ENCODE measurements at places on chromosomes 2 and 18.

GRCh38 chr2:108927936-108928659 is 60.9 kb downstream of the EDAR start:
- DNase-seq = peak; percentile 2

DNA sequence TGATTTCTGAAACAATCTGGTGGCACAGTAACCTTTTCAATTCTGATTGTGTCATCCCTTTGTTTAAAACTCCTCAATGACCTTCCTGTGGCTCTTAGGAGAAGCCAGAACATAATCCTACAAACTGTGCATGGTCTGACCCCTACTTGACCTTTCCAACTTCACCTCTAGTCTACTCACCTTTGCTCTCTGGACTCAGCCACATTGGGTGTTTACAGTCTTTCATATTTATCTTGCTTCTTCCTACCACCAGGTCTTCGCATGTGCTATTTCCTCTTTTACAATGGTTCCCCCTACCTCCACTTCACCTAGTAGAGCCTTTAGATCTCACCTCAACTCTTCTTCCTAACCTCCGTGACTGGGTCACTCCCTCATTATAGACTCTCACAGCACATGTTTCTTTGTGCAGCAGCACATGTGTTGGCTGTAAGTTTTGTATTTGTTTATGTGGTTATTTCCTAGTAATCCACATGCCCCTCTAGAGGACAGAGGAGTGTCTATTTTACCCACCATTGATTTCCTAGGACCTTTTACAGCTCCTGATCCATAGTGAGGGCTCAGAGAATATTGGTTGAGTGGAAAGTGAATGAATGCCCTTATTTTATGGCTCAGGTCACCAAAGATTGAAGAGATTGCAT is 320.8 kb upstream of the MEIS1 start:
- no peak for DNase-seq

DNA sequence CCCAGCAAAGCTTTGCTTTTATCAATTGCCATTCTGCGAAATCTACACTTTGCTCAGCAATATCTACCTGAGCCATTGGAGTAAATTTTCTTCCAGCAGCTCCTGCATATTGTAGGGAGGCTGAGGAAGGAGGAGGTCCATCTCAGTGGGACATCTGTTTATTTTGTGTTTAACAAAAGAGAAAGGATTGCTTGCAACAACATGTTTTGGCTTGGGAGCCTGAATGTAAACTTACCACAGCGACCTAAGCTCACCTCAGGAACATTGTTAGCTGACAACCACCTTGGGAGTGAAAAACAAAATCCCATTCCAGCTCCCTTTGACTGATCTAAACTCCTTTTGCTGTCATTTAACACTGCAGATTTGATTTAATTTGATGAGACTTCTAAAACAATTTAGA is 356.1 kb downstream of the SS18 start:
- no peak for DNase-seq

DNA sequence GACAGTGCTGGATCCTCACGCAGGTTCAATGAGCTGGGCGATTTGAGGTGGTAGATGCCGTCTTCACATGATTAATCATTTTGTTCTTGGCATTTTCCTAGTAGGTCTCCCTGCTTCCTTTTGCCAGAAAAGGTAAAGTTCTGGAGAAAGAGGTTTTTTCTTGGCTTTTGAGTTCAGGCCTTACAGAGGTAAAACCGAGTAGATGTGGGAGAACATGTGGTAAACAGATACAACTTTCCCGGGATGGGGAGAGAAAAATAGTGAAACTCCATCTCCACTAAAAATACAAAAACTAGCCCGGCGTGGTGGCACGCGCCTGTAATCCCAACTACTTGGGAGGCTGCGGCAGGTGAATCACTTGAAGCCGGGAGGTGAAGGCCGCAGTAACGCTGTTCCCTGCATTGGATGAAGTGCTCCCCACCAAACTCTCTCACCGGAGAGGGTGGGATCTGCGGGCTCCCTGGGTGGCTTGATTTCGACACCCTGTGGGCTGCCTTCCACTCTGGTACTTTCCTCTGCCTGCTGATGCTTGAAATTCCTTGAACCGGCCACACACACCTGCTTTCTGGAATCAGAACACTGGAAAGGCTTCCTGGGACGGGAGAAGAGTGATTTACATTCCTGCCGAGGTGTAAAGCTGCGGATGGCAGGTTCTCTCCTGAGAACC is 88.8 kb downstream of the ACTR3 start:
- no peak for DNase-seq

- no peak for DNase-seq
These were observed 71.5 kb downstream of the KLHL14 start for GRCh38 chr18:32701313-32701712.

DNA sequence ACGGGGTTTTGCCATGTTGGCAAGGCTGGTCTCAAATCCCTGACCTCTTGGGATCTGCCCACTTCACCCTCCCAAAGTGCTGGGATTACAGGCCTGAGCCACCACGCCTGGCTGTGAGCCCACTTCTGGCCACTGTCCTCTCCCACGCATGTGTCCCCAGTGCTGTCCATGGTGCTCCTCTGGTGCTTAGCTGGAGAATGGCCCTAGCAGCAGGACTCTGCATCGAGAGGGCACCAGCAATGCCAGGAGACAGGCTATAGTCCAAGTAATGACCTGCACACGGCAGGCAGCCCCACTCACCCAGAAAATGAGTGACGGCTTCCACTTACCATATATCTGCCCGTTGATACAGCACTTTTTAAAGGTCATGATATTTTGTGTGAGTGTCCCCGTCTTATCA is 66.3 kb upstream of the NARS1 start:
- no peak for DNase-seq

GRCh38 chr2:8461341-8461740 is 220.5 kb upstream of the ID2 start:
- no peak for DNase-seq

DNA sequence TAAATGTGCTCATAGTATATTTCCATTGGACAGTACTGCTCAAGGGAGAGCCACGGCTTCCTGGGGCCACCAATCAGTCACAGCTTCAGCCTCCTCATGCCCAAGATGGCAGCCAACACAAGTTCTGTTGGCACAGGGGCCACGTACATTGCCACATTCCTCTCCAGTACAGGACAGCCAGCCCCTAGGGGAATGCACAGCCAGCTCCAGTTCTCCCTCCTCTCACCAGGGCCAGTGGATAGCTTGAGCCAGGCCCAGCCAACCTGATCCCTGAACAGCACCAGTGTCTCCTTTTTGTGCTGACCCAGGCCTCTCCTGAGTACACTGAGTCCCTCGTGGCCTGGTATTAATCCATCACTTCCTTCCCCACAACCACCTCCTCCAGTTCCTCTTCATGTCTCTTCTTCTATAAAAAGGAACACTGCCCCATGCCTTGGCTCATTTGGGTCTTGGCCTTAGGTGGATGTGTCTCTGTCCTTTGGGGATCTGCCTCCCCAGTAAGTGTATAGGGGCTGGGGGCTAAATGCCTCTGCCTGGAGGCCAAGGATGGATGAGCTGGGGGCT is 168.7 kb downstream of the TNS1 start:
- no peak for DNase-seq

DNA sequence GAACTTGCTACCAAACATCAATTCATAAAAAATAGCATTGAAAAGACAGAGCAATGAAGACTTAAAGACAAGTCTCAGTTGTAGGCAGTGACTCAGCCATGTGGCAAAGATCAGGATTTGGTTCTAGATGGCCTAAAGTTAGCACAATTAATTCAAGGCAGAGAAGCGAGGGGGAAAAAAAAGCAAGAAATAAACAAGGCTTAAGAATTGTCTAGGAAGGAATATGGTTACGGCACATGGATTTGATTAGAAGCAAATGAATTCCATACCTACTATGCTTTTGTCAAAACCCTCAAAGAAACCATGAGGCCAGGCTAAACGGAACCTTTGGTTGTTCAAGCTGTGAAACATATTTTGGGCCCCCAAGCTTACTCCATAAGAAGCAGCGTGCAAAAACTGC is 362.2 kb upstream of the KCNH7 start:
- DNase-seq = no peak

- no peak for DNase-seq
These were observed 1.7 kb downstream of the RTN4 start for GRCh38 chr2:55048508-55049042.

GRCh38 chr2:4144731-4145130 is 441.4 kb downstream of the DCDC2C start:
- no peak for DNase-seq

- no peak for DNase-seq
These were observed 25.1 kb downstream of the NEDD4L start for GRCh38 chr18:58069099-58069498.

GRCh38 chr2:38440655-38441054 is 63.6 kb upstream of the ATL2 start:
- DNase-seq = no peak

DNA sequence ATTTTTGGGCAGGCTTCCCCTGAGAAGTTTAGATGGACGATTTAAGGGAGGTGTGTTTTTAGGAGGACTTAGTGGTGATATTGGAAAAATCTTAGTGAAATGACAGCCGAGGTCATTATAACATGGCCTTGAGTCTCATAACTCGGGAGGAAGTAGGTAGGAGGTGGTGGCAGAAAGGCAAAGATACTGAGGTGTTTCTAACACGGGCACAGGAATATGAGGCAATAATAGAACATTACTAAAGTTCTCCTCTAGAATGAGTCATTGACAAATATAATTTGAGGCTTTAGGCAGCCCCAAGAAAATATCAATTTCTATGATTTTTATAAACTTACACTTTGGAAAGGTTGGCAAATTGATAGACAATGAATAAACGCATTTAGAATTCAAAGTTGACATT is 146.1 kb upstream of the ZEB2 start:
- no peak for DNase-seq

DNA sequence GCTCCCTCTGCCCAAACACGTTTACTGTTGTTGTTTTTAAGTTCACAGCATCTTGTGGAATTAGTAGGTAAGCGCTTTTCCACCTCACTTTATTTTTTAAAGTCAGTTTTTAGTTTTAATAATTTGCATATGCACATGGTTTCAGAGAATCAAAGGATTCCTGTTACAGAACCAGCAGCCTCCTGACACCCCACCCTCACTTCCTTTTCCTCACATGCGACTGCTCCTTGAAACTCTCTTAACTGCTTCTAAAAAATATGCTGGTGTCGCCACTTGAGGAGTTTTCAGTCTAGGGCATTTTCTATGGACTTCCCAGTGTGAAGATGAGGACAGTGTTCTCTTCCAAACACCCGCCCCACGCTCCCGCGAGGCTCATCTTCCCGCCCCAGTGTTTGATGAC is 14.4 kb downstream of the TMEM37 start:
- no peak for DNase-seq

DNA sequence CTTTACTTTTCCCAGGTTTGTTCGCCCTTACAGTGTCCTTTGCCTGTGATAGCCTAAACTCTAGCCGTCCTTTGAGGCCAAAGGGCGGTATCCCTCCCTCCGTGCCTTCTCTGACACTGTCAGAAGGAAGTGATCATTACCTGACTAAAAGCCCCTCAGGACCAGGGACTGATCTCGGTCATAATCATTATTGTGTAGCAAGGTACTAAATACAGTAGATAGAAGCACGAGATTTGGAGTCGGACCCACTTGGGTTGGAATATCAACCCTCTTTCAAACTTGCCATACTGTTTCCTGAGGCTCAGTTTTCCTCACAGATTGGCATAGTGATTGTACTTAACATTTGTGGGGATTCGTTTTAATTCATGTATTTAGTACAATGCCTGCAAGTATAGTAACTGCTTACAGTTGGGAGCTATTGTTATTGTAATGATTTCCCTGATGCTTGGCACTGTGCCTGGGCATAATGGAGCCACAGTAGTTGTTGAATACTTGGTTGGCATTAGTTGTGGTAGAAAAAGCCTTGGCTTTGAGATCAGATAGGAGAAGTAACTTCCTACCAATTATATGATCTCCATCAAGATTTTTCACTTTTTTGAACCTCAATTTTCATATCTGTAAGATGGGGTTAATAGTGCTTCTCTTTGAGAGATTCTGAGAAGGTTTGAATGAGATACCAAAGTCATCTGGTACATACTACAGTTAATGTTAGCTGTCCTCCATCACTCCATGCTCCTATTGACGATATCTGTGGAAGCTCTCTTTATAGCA is 836 bp downstream of the STK11IP start:
- DNase-seq = no peak

DNA sequence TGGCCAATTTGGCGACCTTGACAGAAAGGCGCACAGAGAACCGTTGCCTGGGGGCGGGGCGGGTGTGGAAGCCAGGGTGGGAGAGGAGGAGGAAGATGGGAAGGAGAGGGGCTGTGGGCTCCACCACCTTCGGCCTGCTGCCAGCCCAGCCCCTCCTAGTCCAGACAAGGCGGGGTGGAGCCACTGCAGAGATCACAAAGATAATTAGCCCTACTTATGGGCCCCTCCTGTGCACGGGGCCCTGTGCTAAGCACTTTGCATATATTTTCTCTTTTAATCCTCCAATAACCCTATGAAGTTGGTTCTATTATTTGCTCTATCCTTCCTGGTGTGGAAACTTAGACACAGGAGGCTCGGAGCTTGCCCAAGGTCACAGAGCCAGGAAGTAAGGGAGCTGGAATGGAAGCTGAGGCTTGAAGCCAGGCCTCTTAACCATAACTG is 13.7 kb upstream of the ECEL1 start:
- no peak for DNase-seq

DNA sequence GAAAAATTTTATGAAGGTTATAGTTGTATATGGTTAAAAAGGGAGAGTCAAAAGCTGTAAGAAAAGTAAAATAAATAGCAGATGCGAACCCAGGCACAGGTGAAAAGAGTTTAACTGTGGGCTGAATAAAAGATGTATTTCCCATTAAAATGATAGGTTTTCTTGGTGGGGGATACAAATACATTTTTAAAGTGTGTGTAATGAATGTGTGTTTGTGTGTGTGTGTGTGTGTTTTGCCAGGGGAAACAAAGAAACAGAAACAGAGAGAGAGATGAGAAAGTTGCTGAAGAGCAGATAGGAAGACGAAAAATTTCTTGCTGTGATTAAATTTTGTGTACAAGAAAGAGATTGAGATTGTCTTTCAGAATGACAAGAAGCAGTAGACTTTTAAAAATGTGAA is 12.1 kb downstream of the TFPI start:
- DNase-seq = no peak

GRCh38 chr18:54904581-54904980 is 54.7 kb downstream of the CCDC68 start:
- DNase-seq = no peak

DNA sequence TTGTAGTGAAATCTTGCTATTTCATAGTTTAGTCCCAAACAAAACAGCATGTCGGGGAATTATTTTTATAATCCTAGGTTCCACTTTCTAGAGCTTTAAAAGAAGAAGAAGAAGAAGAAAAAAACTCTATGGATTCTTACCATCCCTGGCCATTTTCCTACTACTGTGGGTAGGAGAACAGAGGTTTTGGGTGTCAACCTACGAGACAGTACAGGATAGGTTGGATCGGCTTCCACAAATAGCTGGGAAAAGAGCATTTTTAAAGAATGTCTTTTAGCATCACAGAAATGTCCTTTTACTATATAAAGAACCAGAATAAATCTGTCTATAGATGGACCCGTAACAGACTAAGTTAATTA is 65.2 kb downstream of the RBMS1 start:
- no peak for DNase-seq

GRCh38 chr18:44654573-44654972 is 26.1 kb upstream of the SETBP1 start:
- DNase-seq = no peak

Measured in NCI-H1436 treated with DMSO at 0.1 percent for 48 hours (cell line).